ENCODE measurements at places on chromosomes 7 and 10.
A peak's percentile ranks its signal among the peaks of the same experiment; 100 is the strongest.

- DNase-seq, result no peak
Observed at GRCh38 chr10:36662571-36662970, 462.8 kb upstream of the ANKRD30A start.

DNA sequence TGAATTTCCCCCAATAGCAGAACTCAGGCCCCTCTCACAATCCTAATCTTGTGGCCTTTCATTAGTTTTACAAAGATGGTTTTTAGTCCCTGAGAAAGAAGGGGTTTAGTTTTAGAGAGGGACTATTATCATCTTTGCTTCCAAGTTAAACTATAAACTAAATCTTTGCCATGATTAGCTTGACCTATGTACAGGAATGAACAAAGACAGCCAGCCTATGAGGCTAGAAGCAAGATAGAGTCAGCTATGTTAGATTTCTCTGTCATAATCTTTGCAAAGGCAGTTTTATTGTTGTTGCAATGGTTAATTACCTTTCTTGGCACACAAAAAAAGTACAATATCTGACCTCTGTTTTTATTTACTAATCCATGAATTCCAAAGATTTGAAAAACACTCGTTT lies 19.1 kb downstream of the RNF133 start:
- no peak for DNase-seq

GRCh38 chr10:62818426-62819011 lies 2.4 kb upstream of the EGR2 start:
- DNase-seq, result peak; percentile 78

DNA sequence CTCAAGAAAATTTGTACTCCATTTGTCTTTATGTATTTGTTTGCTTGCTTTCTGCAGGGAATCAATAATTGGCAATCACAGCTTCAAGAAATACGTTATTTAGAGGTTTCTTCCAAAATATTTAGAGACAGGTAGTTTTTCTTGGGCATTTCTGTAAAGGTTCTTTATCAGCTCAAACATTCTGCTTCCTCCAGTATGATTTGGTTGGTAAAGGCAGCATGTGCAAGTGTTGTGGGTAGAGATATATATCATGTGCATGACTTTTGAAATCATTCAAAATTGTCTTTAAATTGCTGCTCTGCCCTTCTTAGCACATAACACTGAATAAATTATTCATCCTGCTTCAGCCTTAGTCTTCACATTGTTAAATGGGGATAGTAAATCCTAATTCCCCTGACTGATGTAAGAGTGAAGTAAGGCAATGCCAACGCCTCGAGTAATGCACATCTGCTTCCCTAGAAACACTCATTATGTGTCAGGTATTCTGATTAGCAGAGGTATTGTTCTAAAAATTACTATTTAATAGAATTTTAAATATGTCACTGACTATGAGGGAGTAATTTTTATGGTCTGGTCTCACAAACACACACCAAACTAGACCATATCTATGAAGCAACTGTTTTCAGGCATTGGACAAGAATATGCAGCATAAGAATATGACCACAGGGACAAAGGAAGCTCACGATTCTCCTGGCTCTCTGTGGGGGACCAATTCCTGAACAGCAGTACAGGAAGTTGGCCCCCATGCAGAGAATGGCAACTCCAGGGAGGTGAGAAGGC lies 77.3 kb upstream of the AKR1E2 start:
- DNase-seq, result no peak

- no peak for DNase-seq
Observed at GRCh38 chr7:150967349-150967748, 10.8 kb downstream of the KCNH2 start.

DNA sequence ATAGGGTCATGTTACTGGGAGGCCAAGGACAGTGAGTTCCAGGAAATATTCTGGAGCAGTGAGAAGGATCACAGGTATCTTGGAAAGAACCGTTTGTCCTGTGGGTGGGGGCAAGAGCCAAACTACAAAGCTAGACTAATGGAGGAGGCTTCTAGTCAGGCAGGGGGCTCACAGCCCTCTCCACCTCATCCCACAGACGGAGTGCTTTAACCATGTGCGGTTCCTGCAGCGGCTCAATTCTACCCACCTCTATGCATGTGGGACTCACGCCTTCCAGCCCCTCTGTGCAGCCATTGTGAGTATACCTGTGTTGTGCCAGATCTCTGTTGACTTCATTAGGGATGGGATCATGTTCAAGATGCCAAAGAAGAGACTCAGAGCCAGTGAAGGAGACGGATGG lies 8.1 kb downstream of the SEMA4G start:
- DNase-seq, result no peak

DNA sequence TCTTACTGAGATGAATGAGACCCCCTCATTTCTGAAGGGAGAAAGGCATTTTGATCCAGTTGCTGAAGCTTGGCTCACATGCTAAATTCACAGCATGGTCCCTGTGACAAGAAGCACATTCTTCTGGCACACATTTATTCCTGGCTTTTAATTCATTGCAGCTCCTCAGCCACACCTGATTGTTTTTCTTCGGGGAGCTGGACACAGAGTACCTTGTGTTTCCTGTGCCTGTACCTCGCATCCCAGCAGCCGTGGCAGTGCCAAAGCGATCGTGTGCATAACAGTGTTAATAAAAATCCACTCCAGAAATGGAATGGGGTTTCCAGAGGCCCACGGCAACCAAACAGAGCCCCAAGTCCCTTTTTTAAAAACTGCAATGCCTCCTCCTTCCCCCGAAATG lies 615.3 kb upstream of the MGMT start:
- DNase-seq, result no peak

DNA sequence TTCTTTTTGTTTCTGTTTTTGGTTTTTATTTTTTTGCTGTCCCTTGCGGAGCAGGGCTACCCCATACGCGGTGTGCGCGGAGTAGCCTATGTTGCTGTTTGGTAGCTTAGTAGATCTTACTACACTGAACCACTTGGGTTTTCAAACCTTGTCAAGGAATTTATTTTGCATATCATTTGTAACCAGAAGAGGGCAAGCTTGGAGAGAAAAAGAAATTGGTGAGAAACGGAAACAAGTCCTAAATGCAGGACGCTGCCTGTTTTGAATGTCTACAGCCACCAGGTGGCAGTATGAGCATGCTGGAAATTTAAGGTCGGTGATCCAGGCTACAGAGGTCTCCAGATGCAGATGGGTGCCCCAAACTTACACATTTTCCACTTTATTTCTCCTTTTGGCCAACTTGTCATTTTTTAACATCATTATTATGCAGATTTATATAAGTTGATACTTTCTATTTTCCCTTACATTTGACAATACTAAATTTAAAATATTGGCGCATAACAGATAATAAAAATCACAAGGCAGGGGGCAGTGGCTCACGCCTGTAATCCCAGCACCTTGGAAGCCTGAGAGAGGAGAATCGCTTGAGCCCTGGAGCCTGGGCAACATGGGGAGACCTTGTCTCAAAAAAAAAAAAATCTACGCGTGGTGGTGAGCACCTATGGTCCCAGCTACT lies 15.3 kb upstream of the TRA2A start:
- peak; percentile 88 for DNase-seq

- DNase-seq, result no peak
Observed at GRCh38 chr10:120517196-120517595, 60.2 kb downstream of the PLPP4 start.

- DNase-seq, result no peak
Observed at GRCh38 chr7:133023370-133024071, 58.4 kb downstream of the CHCHD3 start.

GRCh38 chr7:38950309-38950708 lies 27.4 kb upstream of the POU6F2 start:
- no peak for DNase-seq

DNA sequence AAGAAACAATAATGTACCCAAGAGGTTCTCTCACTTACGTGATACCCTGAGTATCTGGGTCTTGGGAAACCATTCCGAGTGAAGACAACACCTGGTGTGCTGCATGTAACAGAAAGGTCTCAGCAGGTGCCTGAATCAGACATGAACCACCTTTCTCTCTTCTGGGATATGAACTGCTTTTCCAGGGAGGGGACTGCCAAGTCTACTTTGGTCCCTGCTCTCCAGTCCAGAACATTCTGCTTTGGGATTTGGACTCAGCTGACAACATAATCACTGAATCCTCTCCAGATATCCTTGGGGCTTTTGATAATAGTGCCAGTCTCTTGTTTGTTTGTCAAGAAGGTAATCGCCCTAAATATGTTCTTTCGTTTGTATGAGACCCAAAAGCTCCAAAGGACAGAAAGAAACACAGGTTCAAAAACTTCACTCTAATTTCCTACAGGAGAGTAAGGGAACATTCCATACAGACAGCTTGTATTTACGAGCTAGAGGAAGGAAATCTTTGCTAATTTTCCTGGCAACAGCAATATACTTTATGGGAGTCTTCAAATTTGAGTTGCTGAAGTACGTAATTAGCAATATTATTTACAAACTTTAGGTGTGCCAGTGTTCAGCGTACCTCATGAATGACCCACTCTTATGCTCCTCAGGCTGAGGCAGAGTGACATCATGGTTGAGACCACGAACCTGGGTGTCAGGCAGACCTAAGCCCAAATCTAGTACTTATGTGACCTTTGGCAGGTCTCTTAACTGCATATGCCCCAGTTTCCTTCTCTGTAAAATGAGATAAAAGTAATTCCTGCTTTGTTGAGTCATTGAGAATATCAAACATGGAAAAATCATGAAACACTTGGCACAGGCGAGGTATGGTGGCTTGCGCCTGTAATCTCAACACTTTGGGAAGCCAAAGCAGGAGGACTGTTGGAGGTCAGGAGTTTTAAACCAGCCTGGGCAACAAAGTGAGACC lies 5.4 kb downstream of the ABLIM1 start:
- DNase-seq, result no peak

DNA sequence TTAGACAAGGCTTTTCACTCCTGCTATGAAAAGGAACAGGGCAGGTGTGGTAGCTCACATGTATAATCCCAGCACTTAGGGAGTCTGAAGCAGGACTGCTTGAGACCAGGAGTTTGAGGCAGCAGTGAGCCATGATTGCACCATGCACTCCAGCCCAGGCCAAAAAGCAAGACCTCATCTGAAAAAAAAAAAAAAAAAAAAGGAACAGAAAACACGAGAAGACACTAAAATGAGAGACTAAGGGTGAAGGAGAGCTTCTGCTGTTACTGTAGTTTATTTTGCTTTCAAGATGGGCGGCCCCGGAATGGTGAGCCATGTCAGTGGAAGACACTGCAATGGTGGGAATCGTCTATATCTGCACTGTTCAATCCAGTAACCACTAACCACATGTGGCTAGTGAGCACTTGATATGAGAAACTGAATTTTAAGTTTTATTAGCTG lies 9.9 kb downstream of the PIP4K2A start:
- peak; percentile 60 for DNase-seq

DNA sequence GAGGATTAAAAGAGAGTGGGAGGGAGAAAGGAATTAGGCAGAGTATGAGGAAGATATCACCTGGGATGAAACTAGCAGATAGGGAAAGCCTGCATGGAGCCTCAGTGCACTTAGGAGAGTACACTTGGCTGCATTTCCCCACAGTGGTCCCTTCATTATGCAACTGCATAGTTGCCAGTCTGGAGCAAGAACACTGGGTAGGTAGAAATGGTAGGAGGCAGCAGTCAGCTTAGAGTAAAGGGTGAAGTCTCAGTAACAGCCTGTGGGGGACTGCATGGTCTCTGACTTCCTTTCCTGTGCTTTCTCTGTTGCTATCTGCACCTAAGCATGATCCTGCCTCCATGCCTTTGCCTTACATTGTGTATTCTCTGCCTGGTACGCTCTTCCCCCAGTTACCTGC lies 14.0 kb upstream of the PCGF5 start:
- DNase-seq, result no peak

DNA sequence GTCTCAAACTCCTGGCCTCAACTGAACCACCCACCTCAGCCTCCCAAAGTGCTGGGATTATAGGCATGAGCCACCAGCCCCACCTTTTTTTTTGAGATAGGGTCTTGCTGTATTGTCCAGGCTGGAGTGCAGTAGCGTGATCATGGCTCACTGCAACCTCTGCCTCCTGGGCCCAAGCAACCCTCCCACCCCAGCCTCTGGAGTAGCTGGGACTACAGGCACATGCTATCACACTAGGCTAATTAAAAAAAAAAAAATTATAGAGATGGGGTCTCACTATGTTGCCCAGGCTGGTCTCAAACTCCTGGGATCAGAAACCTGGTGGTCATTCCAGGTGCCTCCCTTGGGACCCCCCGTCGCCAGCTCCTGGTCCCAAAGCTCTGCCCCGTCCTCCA lies 25.0 kb downstream of the GTF2IRD1 start:
- DNase-seq, result no peak

DNA sequence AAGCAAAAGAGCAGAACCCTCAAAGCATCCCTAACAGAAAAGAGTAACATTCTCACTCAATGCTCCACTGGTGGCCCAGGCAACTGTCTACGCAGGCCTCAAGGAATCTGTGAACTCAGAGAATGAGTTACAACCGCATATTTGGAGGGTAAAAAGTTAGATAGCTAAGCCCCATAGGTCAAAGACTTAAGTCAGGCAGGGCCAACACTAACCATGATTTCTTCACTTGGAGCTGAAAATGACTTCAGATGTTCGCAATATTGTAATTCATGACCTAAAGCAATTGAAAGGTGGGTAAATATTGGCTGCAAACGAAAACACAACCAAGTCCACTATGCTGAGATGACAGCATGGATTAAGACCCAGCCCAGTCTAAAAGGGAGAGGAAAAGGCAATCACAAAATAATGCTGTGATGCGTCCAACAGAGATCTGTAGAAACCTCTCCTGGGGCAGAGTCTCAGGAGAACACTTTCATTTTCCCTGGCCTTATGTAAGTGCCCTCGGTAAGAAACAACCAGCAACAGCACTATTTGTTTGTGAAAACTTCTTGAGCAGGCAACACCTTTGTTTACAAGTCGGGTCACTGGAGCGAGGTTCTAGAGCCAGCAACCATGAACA lies 176.5 kb downstream of the TNS3 start:
- DNase-seq, result no peak

DNA sequence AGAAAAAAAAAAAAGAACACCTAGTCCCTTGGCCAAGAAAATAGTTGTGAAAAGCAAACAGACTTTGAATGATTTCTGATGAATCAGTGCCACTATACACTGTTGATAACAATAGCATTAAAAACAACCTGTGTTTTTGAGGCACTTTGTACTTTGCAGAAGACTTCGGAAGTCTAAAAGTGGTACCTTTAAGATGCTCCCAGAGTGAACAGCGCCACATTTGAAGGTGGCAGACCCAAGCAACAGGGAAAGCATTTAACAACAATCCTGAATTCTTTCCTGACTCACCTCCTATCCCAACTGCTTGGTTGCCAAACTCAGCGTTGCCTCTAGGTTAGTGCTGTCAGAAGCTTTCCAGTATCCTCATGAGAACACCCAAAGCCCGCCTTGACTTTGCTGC lies 102.5 kb upstream of the CCDC6 start:
- no peak for DNase-seq

GRCh38 chr7:109844362-109844761 lies 1246.6 kb upstream of the LRRN3 start:
- DNase-seq, result no peak

DNA sequence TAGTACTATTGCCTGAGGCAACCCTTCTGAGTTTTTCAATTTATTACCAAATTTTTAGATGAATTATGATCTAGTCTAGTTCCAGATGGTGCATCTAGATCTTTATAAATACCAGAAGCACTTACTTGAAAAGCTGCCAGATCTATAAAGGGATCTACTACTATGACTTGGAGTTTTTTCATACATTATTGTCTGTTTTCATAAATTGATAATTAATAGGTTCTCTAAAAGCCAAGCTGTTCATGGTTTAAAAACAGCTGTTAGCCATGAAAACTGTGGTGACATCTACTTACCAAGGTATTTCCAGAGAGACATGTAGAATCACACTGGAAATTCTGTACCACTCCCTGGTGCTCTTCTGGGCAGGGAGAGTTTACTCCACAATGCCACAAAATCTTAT lies 786.5 kb upstream of the C7orf33 start:
- DNase-seq, result no peak

Measured in inflammatory macrophage (primary cell).